ENCODE measurements at places on chromosomes 12 and 14. TPM values are rescaled to one million over a fixed set of nuclear protein-coding genes. Genes with fewer than 3 reads are reported as not detected.

DEGS2 gene
- 1.8 TPM for total RNA-seq

CLEC7A gene
- total RNA-seq: not detected

DNA sequence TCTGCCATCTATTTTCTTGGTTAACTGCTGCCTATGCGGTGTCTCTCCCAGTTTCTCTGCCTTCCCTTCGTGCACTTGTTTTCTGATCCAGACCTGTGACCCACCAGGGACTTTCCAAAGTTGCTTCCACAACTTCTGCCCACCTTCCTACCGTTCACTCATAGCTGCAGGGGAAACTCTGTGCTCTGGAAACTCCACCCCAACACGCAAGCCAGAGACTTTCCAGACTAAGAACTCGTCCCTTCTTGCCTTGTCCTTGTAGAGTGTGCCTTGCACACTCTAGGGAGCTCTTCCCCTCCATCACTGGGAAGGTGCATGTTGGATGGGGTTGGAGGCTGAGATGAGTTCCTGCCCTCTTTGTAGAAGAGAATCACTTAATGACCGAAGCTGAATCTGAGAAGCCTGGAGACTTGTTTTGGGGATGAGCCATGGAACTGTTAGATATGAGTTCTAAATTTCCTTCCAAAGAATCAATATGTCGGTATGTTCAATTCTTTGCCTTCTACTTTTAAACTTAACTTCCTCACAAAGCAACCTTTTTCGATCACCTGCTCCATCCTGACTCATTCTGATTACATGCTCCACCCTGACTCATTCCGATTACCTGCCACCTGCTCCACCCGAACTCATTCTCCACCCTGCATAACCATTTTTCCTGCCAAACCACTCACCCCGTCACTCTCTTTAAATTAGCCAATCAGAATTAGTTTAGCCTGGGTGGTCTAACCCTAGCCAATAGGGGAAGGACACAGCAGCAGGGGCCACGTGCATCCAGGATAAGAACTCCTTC lies 82.1 kb upstream of the CAPRIN2 start:
- DNase-seq: no peak

C12orf42 gene
- total RNA-seq: not detected
